ENCODE measurements at places on chromosomes 3 and 15.
A peak's percentile ranks its signal among the peaks of the same experiment; 100 is the strongest.

DNA sequence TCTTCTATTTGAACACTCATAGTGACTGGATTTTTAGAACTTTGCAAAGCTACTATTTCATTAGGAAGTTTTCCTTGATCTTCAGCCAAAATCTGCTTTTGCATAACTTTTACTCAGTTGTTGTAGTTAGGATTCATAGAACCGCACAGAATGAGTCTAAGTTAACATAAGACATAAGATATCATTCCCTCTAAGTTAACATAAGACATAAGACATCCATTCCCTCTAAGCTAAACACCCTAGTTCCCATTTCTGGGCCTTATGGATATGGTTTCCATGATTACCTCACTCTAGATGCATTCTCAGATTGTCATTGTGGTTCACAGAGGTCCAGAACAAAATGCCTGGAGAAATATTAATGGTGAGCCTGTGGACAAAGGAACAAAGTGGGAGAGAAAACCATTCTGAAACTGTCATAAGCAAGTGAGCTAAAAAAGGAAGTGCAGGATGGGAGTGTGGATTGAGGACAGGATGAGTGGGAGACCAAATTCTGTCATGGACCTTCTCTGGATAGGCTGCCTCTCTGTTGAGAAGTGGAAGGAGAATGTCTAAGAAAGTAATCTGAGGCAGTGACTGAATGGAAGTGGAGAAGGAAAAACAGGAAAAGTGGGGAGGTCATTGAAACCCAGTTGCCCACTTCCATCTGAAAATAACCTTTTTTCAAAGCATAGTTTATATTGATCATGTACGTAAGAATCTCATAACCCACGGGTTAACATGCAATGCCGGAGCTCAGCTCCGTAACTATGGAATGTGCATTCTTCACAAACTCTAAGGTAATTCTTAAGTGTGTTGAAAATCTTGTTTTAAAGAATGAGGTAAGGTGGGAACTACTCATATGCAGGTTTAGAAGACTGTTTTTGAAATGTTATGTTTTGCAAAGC is 37.4 kb upstream of the SECISBP2L start:
- H3K27ac ChIP-seq: no peak overlapping the region
- no peak for DNase-seq
- no peaks in the 10 kb centered on the region for H3K36me3 ChIP-seq
- H3K4me1 ChIP-seq: no peaks in the 10 kb centered on the region

DNA sequence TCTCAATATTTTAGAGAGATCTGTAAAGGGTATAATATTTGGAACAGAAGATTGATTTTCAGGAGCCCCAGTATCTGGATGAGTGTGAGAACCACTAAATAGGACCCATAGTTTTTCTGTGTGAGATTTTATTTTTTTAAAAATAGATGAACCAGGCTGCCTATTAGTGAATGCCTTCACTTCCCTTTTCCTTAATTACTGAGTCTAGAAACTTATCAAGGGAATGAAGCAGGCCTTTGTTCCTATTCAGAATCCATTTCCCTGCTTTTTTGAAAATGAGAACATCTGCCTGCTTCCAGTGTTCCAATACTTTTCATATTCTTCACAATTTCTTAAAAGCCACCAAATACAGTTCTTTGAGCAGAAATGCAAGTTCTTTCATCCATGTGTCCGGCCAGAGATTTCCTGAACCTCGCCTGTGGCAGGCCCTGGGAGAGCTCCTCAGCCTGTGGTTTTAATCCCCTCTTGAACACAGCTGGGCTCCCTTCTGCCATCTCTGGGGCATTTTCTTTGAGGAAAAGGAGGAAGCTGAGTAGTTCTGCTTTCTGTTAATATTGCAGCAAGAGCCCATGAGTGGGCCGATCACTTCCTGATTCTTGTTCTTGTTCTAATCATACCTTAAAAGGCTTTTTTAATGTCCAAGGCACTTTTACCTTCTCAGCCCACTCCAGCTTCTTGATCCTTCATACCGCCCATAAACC is 4.7 kb downstream of the EHD4 start:
- no peaks in the 10 kb centered on the region for H3K36me3 ChIP-seq
- DNase-seq: no peak
- H3K27ac ChIP-seq: no peak overlapping the region
- no peak overlapping the region for H3K4me3 ChIP-seq
- H3K4me1 ChIP-seq: peaks cover 26% of the 10 kb centered on the region

GRCh38 chr15:69161079-69161877 is 843 bp downstream of the GLCE start:
- peak overlapping the region; percentile 32 for H3K27ac ChIP-seq
- H3K27me3 ChIP-seq: no peaks in the 10 kb centered on the region
- peak overlapping the region; percentile 89 for H3K4me3 ChIP-seq
- H3K36me3 ChIP-seq: no peaks in the 10 kb centered on the region

DNA sequence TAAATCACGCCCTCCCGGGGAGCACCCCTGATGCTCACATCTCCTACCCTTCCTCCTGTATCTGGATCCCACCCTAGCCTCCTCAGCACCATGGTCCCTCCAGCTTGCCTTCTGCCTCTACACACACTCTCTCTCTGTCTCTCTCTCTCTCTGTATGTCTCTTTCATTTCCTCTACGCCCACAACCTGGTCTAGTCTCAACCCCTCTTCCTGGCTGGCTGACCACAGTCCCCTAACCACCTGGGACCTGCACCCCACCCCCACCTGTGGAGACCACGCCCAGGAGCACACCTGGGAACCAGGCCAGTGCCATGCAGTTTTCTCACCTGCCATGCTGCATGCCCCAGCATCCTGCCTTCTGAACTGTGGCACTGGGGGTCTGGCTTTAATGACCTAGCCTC is 4.0 kb upstream of the CFAP100 start:
- H3K4me1 ChIP-seq: no peaks in the 10 kb centered on the region
- no peak overlapping the region for H3K27ac ChIP-seq
- no peak for DNase-seq
- no peaks in the 10 kb centered on the region for H3K36me3 ChIP-seq
- H3K27me3 ChIP-seq: peaks cover 4% of the 10 kb centered on the region

- H3K4me3 ChIP-seq: no peak overlapping the region
- no peaks in the 10 kb centered on the region for H3K36me3 ChIP-seq
- no peaks in the 10 kb centered on the region for H3K4me1 ChIP-seq
- no peaks in the 10 kb centered on the region for H3K27me3 ChIP-seq
These were observed 157.3 kb downstream of the WNT5A start for GRCh38 chr3:55329849-55330248.

DNA sequence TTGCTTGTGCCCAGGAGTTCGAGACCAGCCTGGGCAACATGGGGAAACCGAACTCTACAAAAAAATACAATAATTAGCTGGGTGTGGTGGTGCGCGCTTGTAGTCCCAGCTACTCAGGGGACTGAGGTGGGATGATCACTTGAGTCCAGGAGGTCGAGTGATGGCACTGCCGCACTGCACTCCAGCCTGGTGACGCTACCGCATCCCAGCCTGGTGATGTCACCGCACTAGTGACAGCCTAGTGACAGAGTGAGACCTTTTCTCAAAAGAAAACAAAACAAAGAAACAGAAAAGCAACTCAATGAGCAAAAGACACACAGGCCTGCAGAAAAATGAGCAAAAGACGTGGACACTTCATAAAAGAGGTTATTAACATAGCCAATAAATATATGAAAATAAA is 19.9 kb upstream of the SYNM start:
- H3K4me3 ChIP-seq: no peak overlapping the region
- no peak for DNase-seq

- no peaks in the 10 kb centered on the region for H3K36me3 ChIP-seq
- no peak for DNase-seq
- no peaks in the 10 kb centered on the region for H3K27me3 ChIP-seq
- no peak overlapping the region for H3K27ac ChIP-seq
These were observed 86.6 kb downstream of the CHRD start for GRCh38 chr3:184466413-184466960.

DNA sequence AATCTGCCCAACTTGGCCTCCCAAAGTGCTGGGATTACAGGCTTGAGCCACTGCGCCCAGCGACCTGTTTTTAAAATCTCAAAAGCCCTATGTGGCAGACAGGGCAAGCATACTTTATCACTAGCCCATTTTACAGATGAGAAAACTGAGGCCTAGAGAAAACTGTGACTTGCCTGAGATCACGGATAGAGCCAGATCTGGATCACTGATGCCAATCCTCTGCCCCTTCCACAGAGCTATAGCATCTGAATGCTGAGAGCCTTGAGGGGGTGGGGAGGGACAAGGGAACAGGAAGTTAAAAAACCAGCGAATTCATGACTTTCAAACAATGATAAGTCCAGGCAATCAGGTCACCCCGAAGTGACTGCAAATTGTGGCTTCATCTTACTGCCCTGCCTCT is 7.3 kb downstream of the ANKRD63 start:
- no peak overlapping the region for H3K4me3 ChIP-seq
- peaks cover 6% of the 10 kb centered on the region for H3K4me1 ChIP-seq
- no peaks in the 10 kb centered on the region for H3K36me3 ChIP-seq
- peaks cover 19% of the 10 kb centered on the region for H3K27me3 ChIP-seq
- no peak overlapping the region for H3K27ac ChIP-seq

DNA sequence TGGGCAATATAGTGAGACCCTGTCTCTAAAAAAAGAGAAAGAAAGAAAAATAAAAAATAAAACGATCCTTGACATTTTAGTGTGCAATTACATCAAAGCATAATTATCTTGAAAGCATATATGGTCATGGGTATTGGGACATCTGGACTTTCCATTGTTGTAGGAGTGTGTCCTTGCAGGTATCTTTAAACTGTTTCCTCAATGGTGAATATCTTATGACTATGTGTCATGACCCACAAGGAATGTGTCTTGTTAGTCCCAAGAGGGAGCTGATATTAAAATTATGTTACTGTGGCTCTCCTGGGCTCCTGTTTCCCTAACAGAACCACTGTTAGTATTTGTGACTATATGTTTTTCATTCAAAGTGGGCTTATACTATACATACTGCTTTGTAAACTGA is 26.6 kb downstream of the EIF1B start:
- no peak overlapping the region for H3K4me3 ChIP-seq
- H3K36me3 ChIP-seq: no peaks in the 10 kb centered on the region
- no peak overlapping the region for H3K27ac ChIP-seq
- no peaks in the 10 kb centered on the region for H3K27me3 ChIP-seq
- no peaks in the 10 kb centered on the region for H3K4me1 ChIP-seq
- DNase-seq: no peak

- no peak overlapping the region for H3K27ac ChIP-seq
- no peak for DNase-seq
- no peaks in the 10 kb centered on the region for H3K4me1 ChIP-seq
- no peaks in the 10 kb centered on the region for H3K36me3 ChIP-seq
These were observed 675 bp downstream of the RYR3 start for GRCh38 chr15:33311312-33311971.

DNA sequence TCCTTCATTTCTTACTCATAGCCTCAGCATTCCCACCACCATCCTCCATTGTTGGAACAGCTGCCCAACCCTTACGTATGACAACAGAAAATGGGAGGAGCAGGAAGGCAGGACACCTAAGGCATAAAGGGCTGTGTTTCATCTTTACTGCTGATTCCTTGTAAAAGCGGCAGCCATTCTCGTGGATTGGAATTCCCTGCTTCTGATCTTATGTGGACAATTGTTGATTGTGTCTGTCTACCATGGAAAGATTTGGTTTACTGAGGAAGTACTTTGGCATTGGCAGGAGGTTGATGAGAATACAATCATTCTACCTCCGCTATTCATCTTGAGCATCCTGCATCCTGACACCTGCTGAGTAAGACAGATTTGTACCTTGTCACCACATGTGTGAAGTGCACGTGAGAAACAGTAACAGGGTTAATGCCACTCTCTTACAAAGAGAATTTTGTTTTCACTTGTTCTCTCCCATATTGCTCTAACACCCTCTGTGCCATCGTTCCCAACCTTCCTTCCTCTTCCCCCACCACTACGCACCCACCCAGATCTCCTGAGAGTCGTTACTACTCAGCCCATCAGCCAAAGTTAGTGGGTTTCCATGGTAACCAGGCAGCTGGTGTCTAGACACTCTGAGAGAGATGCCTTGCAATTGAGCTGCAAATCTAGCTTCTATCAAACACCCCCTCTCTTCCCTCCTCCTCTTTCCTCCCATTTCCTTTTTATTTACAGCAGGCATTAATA is 75.7 kb downstream of the GAP43 start:
- H3K36me3 ChIP-seq: no peaks in the 10 kb centered on the region
- H3K27me3 ChIP-seq: no peaks in the 10 kb centered on the region
- H3K4me3 ChIP-seq: no peak overlapping the region
- no peak overlapping the region for H3K27ac ChIP-seq

- H3K4me1 ChIP-seq: no peaks in the 10 kb centered on the region
- no peak overlapping the region for H3K4me3 ChIP-seq
- DNase-seq: no peak
- H3K27ac ChIP-seq: no peak overlapping the region
These were observed 25.8 kb downstream of the P2RY1 start for GRCh38 chr3:152860736-152861135.

GRCh38 chr15:85029221-85029620 is 47.6 kb downstream of the PDE8A start:
- H3K27ac ChIP-seq: no peak overlapping the region
- no peak for DNase-seq
- no peaks in the 10 kb centered on the region for H3K27me3 ChIP-seq
- no peak overlapping the region for H3K4me3 ChIP-seq
- H3K4me1 ChIP-seq: peaks cover 55% of the 10 kb centered on the region
- no peaks in the 10 kb centered on the region for H3K36me3 ChIP-seq

- H3K4me3 ChIP-seq: no peak overlapping the region
- no peaks in the 10 kb centered on the region for H3K36me3 ChIP-seq
- no peak for DNase-seq
- no peaks in the 10 kb centered on the region for H3K27me3 ChIP-seq
- H3K27ac ChIP-seq: no peak overlapping the region
These were observed 175.0 kb downstream of the KLF13 start for GRCh38 chr15:31501536-31502157.

DNA sequence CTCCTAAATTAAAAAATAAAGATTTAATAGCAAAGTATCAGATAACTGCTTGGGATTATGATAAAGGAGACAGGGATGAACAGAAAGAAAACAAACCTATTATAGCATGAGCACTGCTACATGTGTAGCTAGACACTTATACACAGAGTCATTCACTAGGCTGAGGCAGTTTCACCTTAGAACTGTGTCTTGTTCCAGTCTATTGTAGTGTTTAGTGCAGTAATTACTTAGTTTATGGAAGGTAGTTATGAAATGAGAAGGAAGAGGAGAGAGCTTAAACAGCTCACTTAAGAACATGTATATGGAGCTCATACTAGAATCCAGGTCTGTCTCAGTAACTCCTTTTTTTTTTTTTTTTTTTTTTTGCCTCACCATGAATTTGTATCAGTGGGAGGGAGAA is 441.4 kb downstream of the PDCD6IP start:
- no peak for DNase-seq
- H3K36me3 ChIP-seq: no peaks in the 10 kb centered on the region
- H3K27me3 ChIP-seq: no peaks in the 10 kb centered on the region
- no peaks in the 10 kb centered on the region for H3K4me1 ChIP-seq
- H3K4me3 ChIP-seq: no peak overlapping the region
- H3K27ac ChIP-seq: no peak overlapping the region

All from CD8-positive, alpha-beta memory T cell (primary cell).